ENCODE measurements at places on chromosomes 4 and X. TPM values are rescaled to one million over a fixed set of nuclear protein-coding genes. Genes with fewer than 3 reads are reported as not detected.
A peak's percentile ranks its signal among the peaks of the same experiment; 100 is the strongest.

GRCh38 chr4:130338851-130339250, 1242.9 kb downstream of the C4orf33 start:
- H3K4me1 ChIP-seq, result no peaks in the 10 kb centered on the region
- no peak for DNase-seq
- no peaks in the 10 kb centered on the region for H3K36me3 ChIP-seq
- no peaks in the 10 kb centered on the region for H3K27me3 ChIP-seq
- H3K27ac ChIP-seq, result no peak overlapping the region

DNA sequence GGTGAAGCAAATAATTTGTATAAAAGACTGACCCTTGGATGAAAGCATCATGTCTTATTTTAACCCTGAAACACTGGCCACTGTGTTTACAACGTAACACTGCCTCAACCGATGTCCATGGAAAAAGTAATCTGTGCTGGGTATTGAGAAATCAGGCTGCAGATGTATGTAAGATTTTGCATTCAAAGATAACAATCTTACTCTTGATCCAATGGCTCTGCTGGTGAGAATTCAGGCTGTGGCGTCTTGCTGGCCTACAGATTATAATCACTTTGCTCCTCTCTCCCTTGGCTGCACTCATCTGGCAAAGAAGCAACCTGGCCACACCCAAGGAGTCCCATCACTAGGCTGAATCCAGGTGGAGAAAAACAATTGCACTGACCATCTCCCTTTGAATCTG, 7.5 kb downstream of the ADGRA3 start:
- no peaks in the 10 kb centered on the region for H3K27me3 ChIP-seq
- no peaks in the 10 kb centered on the region for H3K36me3 ChIP-seq
- no peak for DNase-seq
- H3K27ac ChIP-seq, result no peak overlapping the region
- peaks cover 6% of the 10 kb centered on the region for H3K4me1 ChIP-seq

GRCh38 chr4:144342949-144343760, 202.6 kb upstream of the GYPA start:
- H3K36me3 ChIP-seq, result peaks cover 9% of the 10 kb centered on the region
- H3K4me3 ChIP-seq, result peak overlapping the region; percentile 28
- H3K27me3 ChIP-seq, result no peaks in the 10 kb centered on the region
- peak overlapping the region; percentile 2 for H3K27ac ChIP-seq
- DNase-seq, result no peak

DNA sequence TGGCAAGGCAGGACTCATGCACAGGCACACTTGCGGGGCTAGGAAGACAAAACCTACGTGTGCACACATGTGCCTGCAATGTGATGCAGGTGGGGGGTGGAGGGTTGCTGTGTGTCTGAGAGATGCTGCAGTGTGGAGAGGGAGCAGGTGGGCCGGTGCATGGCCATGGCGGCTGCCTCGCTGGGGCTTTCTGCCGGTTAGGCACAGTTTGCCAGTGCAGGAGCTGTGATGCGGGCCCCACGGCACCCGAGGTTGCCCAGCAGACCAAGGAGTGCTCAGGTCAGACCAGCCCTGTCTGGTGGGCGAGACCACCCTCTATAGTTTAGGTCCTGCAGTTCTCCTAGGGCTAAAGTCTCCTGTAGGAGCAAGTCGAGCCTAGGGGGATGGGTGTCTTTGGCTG, 4.4 kb upstream of the AFM start:
- DNase-seq, result no peak
- H3K4me1 ChIP-seq, result no peaks in the 10 kb centered on the region
- H3K36me3 ChIP-seq, result peaks cover 10% of the 10 kb centered on the region
- H3K27me3 ChIP-seq, result peaks cover 6% of the 10 kb centered on the region

GRCh38 chr4:176607807-176608206, 184.9 kb downstream of the VEGFC start:
- H3K36me3 ChIP-seq, result peaks cover 4% of the 10 kb centered on the region
- no peaks in the 10 kb centered on the region for H3K27me3 ChIP-seq
- H3K27ac ChIP-seq, result no peak overlapping the region
- H3K4me1 ChIP-seq, result no peaks in the 10 kb centered on the region

DNA sequence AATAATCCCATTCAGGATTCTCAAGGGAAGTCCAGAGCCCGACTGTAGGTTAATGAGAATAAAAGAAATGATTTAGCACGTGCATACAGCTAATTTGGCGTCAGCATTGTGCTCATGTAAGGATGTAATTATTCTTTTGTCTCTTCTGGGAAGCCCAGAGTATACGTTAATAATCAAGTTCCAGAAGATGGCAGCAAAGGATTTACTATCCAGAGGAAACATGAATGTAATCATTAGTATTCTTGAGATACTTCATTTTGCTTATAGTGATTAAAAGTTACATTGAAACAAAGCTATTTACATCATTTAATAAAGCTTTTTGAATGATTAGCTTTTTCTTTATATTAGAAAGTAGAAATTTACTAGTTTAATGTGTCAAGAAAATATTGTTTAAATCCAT, 27.1 kb upstream of the MAP9 start:
- no peak overlapping the region for H3K4me3 ChIP-seq
- no peaks in the 10 kb centered on the region for H3K4me1 ChIP-seq
- no peak overlapping the region for H3K27ac ChIP-seq
- H3K36me3 ChIP-seq, result no peaks in the 10 kb centered on the region

DNA sequence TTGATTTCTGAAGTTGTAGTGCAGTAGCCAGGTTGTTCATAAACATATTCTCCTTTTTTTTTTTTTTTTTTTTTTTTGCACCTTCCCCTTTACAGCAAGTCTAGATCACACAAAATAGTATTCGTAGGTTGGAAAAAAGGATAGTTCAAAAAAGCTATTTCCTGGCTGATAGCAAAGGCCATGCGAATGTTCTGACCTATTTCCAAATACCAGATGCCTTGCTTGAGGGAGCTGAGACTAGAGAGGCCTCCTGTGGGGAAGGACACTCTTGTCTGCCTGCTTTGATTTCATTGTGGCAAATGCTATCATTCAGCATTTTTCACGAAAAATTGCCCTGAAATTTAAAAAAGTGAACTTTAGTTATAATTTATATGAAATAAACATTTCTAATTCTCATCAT, 111.4 kb downstream of the MAD2L1 start:
- H3K36me3 ChIP-seq, result peaks cover 4% of the 10 kb centered on the region
- H3K27me3 ChIP-seq, result no peaks in the 10 kb centered on the region
- H3K27ac ChIP-seq, result no peak overlapping the region
- no peak for DNase-seq
- H3K4me1 ChIP-seq, result no peaks in the 10 kb centered on the region
- no peak overlapping the region for H3K4me3 ChIP-seq

DNA sequence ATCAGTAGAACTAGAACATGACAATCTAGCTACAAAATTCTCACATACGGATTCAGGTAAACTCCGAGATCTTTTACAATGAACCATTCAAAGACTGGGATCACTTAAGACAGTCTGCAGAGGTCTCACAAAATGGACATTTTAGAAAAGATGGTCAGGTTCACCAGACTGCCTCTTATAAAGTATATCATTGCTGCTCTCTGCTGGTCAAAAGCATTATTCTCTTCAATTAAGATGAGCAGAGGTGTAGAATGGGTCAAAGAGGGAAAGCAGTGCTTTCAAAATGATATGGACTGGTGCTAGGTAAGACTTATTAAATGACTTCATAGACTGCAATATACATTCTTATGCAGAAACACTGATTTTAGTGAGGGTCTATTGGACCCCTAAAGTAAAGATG, 434.7 kb downstream of the PACRGL start:
- H3K4me3 ChIP-seq, result no peak overlapping the region
- H3K4me1 ChIP-seq, result no peaks in the 10 kb centered on the region
- H3K27me3 ChIP-seq, result no peaks in the 10 kb centered on the region
- no peak overlapping the region for H3K27ac ChIP-seq
- no peaks in the 10 kb centered on the region for H3K36me3 ChIP-seq
- DNase-seq, result no peak

GRCh38 chr4:189029976-189030504, 890.8 kb downstream of the TRIML1 start:
- no peak overlapping the region for H3K4me3 ChIP-seq
- H3K36me3 ChIP-seq, result no peaks in the 10 kb centered on the region
- no peak overlapping the region for H3K27ac ChIP-seq
- H3K27me3 ChIP-seq, result no peaks in the 10 kb centered on the region

GRCh38 chr4:185341841-185342240, 53.9 kb downstream of the LRP2BP start:
- DNase-seq, result no peak
- no peak overlapping the region for H3K27ac ChIP-seq
- H3K4me3 ChIP-seq, result peak overlapping the region; percentile 46
- peaks cover 21% of the 10 kb centered on the region for H3K36me3 ChIP-seq

DNA sequence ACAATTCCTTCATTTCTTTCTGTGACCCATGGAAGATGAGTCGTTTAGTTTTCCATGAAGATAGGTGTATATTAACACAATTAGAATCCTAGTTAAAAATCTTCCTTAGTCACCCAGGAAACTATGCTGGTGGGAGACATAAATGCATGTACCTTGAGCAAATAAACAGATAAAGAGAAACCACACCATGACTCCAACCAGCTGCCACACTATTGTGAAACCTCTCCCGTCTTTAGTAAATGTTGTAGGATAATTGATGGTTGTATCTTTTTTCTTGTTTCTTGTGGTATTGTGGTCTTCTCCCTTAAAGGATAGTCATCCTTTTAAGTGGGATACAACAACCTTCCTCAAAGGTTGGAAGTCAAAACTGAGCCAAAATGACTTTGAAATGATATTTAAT, 103.8 kb upstream of the LEF1 start:
- H3K27me3 ChIP-seq, result peaks cover 6% of the 10 kb centered on the region
- H3K4me3 ChIP-seq, result no peak overlapping the region
- H3K36me3 ChIP-seq, result no peaks in the 10 kb centered on the region

DNA sequence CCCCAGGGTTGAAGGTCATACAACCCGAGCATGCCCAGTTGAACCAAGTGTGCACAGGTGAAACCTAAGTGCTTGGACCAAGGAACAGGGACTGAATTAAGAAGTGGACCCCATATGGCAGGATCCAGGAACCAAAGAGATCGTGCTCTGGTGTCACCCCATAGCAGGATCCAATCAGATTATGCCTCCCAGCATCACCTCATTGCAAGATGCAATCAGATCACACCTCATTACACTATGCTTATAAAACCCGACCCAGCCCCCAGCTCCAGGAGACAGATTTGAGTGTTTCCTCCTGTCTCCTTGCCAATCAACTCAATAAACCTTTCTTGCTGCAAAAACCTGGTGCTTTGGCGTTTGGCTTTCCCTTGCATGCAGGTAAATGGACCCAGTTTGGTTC, 37.6 kb downstream of the EFHC2 start:
- H3K27me3 ChIP-seq, result no peaks in the 10 kb centered on the region
- H3K27ac ChIP-seq, result no peak overlapping the region
- H3K4me3 ChIP-seq, result no peak overlapping the region
- H3K4me1 ChIP-seq, result no peaks in the 10 kb centered on the region
- no peak for DNase-seq

DNA sequence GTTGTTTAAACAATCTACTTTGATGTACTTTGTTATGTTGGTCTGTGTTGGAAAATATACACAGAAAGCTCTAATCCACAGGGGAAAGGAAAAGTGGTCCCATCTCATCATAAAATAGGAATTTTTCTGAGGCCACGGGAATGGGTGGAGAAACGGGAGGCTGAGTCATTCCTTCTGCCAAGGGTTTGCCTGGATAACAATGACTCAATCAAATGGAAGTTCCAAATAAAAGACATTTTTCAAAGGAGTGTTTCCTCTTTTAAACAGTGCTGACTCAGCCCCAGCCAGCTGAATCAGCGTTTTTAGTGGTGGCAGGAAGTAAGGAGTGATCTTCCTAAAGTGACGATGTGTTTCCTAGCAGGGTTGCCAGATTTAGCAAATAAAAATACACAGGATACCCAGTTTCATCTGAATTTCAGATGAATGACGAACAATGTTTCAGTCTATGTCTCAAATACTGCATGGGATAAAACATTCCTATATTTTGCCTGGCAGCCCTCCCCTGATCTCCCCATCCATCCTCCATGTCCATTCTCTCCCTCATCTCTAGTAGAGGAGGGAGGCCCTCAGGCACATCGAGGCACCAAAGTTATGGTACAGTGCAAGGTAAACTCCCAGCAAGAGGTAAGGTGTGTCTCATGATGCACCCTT, 345.4 kb upstream of the GATB start:
- no peaks in the 10 kb centered on the region for H3K36me3 ChIP-seq
- DNase-seq, result no peak
- H3K4me1 ChIP-seq, result peaks cover 50% of the 10 kb centered on the region
- peak overlapping the region; percentile 30 for H3K4me3 ChIP-seq
- no peaks in the 10 kb centered on the region for H3K27me3 ChIP-seq
- peak overlapping the region; percentile 53 for H3K27ac ChIP-seq

DNA sequence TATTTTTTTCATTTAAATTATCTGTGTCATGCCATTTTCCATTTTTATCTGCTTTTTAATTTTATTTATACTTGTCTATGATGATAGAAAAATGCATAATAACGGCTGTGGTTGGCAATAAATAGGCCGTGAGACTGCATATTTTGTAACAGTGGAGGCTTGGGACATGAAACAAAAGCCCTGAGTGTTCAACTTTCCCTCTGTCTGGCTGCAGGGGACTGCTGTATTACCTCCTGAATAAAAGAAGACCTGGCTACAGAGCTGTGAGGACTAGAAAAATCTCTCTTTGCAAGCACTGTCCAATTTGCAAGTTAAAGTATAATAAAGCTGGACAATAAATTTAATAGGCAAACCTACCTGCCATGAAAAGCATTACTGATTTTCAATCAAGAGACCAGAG, 82.1 kb downstream of the MAGEB10 start:
- no peaks in the 10 kb centered on the region for H3K27me3 ChIP-seq
- DNase-seq, result no peak
- H3K27ac ChIP-seq, result no peak overlapping the region
- H3K36me3 ChIP-seq, result peaks cover 5% of the 10 kb centered on the region
- H3K4me3 ChIP-seq, result no peak overlapping the region
- no peaks in the 10 kb centered on the region for H3K4me1 ChIP-seq

DNA sequence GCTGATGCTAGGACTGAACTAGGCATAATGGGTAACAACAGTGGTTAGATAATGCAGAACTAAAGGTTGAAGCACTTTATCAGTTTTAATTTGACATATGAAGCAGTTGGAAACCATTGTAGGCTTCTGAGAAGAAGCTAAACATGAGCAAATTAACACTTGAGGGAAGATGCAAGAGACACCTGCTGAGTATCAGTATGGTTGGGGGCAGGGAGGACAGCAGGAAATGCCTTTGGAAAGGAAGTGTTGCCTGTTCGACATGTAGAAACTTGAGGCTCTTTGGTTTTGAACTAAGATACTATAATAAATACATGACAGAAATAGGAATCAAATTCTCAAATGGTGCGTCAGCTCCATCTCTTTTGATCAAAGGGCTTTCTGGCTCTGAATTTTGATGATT, 115.6 kb downstream of the FHIP1A start:
- no peaks in the 10 kb centered on the region for H3K4me1 ChIP-seq
- no peak overlapping the region for H3K4me3 ChIP-seq

DNA sequence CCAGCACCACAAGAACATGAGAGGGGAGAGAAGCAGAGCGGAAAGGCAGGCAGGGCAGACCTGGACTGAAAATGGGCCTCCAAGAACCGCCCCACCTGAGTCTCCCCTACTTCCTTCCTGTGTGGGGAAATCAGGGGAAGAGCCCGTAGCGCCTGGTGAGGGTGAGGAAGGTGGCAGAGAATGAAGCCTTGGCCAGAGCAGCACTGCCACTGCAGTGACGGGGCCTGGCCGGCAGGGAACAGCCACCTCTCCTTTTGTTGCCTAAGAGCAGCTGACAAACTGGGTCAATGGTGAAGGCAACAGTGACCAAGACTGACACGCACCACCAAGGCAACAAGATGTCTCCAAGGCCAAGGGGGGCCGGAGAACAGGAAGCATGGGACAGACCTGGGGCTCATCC, 58.4 kb upstream of the CBR4 start:
- peak overlapping the region; percentile 20 for H3K4me3 ChIP-seq
- no peaks in the 10 kb centered on the region for H3K27me3 ChIP-seq
- no peaks in the 10 kb centered on the region for H3K36me3 ChIP-seq
- H3K27ac ChIP-seq, result no peak overlapping the region

The CYP2U1 gene
- 1.6 TPM for total RNA-seq

The HERC6 gene
- 10.9 TPM for total RNA-seq

The SPANXN3 gene
- total RNA-seq, result not detected

The RBM10 gene
- 62.2 TPM for total RNA-seq

The FAM241A gene
- total RNA-seq, result 16.0 TPM

The NWD2 gene
- not detected for total RNA-seq

The DUSP21 gene
- total RNA-seq, result not detected
